Activated CD4-positive, alpha-beta memory T cell treated with anti-CD3 and anti-CD28 coated beads, Interleukin-2, amount 10 ng/mL, durations not matched to agents 7 days and 5 days (primary cell): ENCODE measurements at places on chromosomes 5 and 9. TPM values are rescaled to one million over a fixed set of nuclear protein-coding genes. Genes with fewer than 3 reads are reported as not detected.

The CSF1R gene
- total RNA-seq, result 0.25 TPM

The PHF24 gene
- total RNA-seq, result not detected

The NSUN2 gene
- total RNA-seq, result 63.5 TPM

The FOXD4L4 gene
- not detected for total RNA-seq

The IFNK gene
- not detected for total RNA-seq

The CDX1 gene
- total RNA-seq, result not detected

The SNCAIP gene
- not detected for total RNA-seq

The CXCL14 gene
- total RNA-seq, result not detected

The PCDHA4 gene
- not detected for total RNA-seq

The FAM221B gene
- total RNA-seq, result not detected

The DPYSL3 gene
- total RNA-seq, result not detected

The IFNA2 gene
- not detected for total RNA-seq

The TAS2R1 gene
- not detected for total RNA-seq

DNA sequence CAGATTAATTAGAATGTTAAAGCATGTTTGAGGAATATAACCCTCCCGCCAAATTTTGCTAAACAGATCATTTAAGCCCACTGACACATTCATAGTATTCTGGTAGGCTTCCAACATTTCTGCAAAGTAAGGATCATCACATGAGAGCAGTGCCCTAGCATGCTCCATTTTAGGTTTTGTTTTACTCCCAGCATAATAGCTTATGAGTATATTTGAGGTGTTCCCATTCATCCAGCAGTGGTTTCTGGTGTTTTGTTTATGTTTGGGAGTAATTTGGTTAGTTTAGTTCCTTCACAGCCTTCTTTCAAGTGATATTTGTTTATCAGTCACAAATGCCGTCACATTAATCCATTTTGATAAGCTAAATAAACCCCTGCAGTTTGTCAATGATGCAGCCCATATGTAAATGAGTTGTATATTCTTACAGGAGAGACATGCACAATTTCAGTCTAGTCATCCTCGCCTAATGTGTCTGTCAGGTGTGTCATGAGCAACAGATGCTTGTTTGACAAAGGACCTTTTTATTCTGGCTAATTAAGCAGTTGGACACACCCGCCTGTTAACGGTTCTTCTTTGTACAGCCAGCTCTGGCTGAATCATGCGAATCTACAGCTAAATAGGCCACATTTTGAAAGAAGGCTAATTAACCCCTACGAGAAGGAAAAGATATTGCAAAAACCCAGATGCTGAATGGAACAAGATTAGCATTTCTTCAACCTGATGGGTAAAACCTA is 124.4 kb downstream of the RFX3 start:
- DNase-seq, result no peak

GRCh38 chr5:19987612-19988361 is at the start of gene CDH18:
Gene CDH18, minus strand, starts transcription at chr5:19988200. Its CDS starts 149,214 bp downstream, at chr5:19838986.
- DNase-seq, result no peak

- DNase-seq, result no peak
Observed at GRCh38 chr5:61348447-61348846, 16.4 kb downstream of the ZSWIM6 start.

- DNase-seq, result no peak
Observed at GRCh38 chr5:151058891-151059489, 21.8 kb downstream of the TNIP1 start.

GRCh38 chr5:37075399-37075950 is 173.7 kb downstream of the CPLANE1 start:
- DNase-seq, result no peak

GRCh38 chr9:71863631-71864030 is 47.4 kb downstream of the ABHD17B start:
- DNase-seq, result no peak

DNA sequence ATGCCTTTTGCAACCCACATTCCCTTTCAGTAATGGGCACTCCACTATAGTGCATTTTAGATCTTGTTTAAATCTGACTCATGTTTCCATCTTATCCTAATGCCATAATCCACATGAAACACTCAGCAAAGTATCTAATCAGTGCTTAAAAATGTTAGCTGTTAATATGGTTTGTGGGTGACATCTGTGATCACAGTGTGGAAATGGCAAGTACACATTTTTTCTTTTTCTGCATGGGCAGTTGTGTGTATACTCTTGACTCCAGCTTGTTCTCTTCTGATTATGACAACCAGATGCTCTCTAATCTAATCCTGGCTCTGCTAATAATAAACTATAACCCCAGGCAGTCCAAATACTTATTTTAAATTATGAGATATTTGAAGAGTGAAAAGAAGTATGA is 103.3 kb downstream of the EDIL3 start:
- no peak for DNase-seq

GRCh38 chr5:142644640-142645361 is 41.1 kb downstream of the FGF1 start:
- no peak for DNase-seq

DNA sequence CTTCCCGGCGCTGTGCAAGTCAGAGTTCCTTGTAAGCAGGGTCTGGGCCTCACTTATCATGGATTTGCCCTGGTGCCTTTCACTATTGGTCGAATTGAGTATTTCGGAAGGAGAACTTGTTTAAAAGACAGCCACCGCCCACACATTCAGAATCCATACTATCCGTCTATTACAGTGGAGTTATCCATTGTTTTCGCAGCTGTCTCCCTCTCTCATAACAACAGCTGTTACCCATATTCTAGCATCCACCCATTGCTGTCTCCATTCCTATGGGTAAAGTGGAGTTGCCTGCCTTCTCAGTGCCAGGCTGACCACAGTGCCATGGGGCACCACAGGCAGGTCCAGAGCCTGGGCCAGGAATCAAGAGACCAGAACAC is 20.2 kb downstream of the FAXDC2 start:
- no peak for DNase-seq

DNA sequence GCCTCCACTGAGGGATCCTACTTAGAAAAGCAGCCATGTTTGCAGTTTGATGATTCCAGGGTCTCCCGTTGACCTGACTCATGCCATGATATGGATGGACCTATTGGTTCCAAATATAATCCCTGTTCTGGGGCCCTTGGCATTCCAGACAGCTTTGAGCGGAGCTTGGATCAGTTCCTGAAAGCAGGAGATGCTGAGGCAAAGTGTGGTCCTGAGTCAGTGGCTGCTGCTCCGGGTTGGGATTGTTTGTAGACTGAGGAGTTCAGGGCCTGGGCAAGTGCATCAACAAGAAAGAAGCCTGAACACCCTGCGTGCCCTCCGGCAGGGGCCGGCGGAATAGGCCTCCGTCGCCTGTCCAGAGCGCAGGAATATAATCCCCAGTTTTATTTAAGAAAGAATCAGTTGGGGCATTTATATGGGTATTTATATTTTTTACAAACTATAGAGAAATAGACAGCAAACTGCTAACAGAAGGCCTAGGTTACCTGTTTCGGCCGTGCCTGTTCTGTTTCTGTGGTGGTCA is 50.6 kb downstream of the LRSAM1 start:
- DNase-seq, result no peak

- no peak for DNase-seq
Observed at GRCh38 chr9:80156262-80156661, 584.5 kb downstream of the TLE4 start.

DNA sequence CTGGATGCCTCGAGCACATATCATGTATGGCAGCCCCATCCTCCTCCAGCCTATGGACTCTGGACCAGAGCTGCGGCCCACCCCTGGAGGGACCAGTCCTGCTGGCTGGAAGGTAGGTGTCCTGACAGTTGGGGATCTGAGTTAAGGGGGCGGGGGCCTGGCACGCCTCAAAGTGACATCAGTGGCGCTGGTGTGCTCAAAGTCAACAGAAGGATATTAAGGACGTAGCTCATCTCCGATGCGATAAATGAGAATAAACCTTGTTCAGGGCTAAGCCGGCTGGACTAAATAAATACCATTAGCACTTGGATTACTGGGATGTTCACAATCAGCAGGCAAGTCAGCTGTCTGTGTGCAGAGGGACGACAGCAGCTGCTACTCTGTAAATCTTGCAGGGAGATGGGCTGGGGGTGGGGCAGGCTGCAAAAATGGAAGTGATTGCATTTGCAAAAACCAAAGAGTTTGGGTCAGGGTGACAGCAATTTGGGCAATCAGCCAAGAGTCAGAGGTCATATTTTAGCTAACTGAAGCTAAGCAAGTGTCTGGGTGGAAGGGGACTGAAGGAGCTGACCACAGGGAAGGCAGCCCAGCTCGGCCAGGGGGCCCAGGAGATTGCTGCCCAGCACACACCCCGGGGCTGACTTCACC is 80.0 kb upstream of the LRRTM2 start:
- DNase-seq, result no peak

DNA sequence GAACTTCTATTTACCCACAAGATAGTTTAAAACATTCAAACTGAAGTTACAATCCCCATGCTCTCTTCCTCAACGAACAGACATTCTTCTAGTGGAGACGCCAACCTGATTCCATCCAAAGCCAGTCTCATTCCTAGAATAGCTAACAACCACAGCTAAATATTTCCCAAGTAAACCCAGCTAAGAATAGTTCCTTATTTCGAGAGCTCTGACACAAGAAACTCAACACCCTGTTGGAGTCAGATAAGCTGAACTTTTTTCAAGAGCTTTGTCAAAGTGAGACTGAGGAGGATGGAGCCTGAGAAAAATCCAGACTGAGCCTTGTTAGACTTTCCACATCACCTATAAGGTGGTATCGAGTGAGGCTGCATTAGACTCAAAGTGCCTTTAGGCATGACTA is 56.7 kb upstream of the RPS23 start:
- DNase-seq, result no peak

DNA sequence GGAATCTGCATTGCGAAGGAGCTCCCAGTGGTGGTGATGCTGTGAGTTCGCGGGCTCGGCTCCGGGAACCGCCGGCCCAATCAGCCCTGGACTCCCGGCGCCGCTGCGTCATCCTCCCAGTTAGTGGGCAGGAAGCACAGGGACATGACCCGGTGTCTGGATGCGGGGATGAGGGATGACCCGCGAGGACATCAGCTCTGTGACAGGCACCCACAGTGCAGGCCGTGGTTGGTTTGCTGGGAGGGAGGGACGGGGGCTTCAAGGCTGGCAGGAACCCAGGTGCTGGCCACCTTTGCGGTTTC is 996 bp downstream of the NXNL2 start:
- no peak for DNase-seq

- DNase-seq, result no peak
Observed at GRCh38 chr5:149496917-149497316, 54.3 kb downstream of the CSNK1A1 start.

DNA sequence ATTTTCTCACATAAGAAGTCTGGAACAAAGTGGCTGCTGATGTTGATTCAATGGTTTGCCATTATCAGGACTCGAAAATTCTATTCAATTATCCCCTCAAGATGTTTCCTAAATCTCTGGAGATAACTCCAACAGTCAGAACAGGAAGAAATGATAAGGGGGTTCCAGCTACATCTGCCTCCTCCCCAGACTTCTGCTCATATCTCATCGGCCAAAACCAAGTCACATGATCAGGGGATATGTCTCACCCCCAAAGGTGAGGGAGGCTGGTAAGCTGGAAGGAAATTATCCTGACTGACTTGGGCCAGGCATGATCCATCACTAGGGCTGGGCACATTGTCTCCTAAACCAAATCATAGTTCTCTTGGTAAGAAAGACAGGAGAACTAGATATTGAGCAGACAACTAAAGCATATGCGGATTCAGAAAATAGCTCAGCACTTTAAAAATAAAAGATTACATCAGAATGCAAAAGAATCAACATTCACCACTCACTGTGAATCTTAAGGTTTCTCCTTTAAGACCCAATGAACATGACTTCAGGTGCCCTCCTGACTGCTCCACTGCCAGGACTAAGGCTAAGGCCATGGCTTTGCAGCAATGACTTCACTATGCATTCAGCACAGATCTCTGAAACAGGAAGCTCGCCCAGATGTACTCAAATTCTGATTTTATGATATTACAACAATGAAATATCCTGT is 306.3 kb downstream of the ENC1 start:
- DNase-seq, result no peak

DNA sequence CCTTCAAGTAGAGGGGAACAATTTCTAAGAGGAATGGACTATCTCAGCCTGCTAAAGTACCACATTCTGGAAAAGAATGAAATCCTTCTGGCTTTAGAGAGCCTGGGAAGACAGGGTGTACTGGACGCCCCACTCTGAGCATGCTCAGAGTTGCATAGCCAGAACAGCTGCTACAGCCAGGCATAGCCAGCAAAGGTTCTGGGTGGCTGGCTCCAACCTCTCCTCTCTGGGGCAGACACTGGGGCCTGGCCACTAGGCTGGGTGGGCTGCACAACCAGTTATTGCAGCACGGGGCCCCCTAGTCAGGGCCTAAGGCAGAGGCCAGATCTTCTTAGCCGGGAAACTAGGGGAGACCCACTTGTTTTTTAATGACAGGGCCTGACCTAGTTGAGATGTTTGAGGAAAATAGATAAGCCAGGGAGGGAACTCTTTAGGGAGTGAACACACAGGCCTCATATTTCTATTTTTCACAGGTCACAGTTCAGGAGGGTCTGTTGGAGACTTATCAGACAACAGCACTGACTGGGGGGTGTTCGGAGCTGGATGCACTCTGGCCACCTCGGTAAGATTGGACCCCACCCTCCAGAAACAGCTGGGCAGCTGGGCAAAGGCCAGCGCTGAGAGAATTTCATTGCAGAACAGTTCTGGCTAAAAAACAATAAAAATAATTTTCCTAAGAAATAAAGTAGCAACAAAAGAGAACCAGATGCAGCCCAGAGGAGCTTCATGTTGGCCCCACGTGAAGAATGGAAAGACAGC is 142.9 kb downstream of the LPAR1 start:
- DNase-seq, result no peak

DNA sequence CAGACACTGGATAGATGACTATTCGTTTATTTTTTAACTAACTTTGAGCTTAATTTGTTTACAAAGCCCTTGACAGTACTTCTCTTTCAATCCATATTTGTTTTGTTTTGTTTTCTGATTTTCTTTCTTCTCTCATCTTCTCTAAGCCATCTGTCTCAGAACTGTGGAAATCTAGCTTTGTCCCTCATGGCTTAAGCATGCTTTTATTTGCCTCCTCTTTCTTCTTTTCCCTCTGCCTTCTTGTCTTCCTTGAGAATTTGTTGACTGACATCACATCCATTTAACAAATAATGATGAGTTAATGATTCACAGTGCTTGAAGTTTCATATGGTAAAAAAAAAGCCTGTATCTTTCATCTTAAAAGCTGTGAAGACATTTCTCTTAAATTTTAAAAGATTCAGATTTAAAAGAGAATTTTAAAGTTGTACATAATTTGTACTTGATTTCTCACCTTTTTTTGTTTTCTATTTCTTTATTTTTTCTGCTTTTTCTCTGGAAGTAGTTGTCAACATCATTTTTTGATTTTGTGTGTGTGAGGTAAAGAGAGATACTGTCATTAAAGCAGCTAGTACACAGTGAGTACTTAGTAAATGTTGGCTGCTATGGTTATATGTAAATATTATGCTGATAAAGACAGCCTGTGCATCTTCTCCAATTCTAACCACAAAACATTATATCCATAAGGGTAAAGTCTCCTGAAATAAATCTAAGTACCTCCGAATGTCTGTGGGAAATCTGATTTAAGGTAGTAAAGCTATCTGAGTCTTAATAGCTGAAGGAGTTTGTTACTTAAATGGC is 13.9 kb upstream of the SGCD start:
- DNase-seq, result no peak

GRCh38 chr9:29796291-29796952 is 2223.1 kb upstream of the C9orf72 start:
- DNase-seq, result no peak

- DNase-seq, result no peak
Observed at GRCh38 chr9:2255128-2255527, 240.0 kb downstream of the SMARCA2 start.

GRCh38 chr5:68683632-68684036 is 410.2 kb upstream of the SLC30A5 start:
- DNase-seq, result no peak

GRCh38 chr5:4093236-4093635 is 497.6 kb downstream of the IRX1 start:
- no peak for DNase-seq

- DNase-seq, result no peak
Observed at GRCh38 chr9:134770972-134771971, 109.3 kb upstream of the FCN2 start.
